T-helper 17 cell (primary cell): ENCODE measurements at places on chromosomes 11 and 22.

DNA sequence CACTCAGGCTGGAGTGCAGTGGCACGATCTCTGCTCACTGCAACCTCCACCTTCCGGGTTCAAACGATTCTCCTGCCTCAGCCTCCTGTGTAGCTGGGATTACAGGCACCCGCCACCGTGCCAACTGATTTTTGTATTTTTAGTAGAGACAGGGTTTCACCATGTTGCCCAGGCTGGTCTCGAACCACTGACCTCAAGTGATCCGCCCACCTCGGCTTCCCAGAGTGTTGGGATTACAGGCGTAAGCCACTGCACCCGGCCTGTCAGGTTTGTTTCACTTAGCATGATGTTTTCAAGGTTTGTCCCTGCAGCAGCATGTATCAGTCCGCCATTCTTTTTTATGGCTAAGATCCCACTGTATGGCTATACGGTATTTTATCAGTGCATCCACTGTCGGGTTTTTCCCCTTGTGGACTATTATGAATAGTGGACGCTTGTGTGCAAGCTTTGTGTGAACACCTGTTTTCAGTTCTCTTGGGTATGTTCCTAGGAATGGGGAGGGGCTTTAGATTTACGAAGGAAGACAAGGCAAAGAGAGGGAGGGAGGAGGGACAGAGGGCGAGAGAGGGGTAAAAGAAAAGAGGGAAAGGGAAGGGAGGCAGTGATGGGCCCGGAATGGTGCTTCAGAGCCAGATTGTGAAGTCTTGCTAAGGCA, 13.9 kb upstream of the CDC42EP2 start:
- no peak for DNase-seq

GRCh38 chr11:94077552-94078293, 50.9 kb upstream of the PANX1 start:
- no peak for DNase-seq

- no peak for DNase-seq
Observed at GRCh38 chr11:61055776-61056175, 46.5 kb upstream of the CD5 start.

DNA sequence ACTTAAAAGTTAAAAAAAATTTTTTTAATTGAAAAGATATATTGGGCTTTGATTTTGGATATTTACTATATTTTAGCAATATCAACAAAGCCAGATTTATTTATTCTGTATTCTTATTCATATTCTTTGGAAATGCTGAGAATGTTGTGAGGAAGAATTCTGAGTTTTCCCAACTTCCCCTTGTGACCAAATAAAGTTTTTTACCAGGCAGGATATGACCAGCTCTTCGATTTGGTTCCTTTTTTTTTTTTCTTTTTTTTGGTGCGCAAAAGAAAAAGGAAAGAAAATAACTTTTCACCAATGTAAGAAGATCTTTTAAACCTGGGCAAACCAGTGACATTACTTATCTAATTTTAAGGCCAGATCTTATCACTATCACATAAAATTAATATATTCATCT, 12.9 kb downstream of the TCP11L1 start:
- DNase-seq: no peak
